ENCODE measurements at places on chromosomes 3 and 15.
A peak's percentile ranks its signal among the peaks of the same experiment; 100 is the strongest.

- no peak for DNase-seq
Observed at GRCh38 chr15:41291065-41291631, 41.2 kb downstream of the OIP5 start.

GRCh38 chr15:46496491-46497115 lies 861.8 kb downstream of the SQOR start:
- DNase-seq = peak; percentile 65

DNA sequence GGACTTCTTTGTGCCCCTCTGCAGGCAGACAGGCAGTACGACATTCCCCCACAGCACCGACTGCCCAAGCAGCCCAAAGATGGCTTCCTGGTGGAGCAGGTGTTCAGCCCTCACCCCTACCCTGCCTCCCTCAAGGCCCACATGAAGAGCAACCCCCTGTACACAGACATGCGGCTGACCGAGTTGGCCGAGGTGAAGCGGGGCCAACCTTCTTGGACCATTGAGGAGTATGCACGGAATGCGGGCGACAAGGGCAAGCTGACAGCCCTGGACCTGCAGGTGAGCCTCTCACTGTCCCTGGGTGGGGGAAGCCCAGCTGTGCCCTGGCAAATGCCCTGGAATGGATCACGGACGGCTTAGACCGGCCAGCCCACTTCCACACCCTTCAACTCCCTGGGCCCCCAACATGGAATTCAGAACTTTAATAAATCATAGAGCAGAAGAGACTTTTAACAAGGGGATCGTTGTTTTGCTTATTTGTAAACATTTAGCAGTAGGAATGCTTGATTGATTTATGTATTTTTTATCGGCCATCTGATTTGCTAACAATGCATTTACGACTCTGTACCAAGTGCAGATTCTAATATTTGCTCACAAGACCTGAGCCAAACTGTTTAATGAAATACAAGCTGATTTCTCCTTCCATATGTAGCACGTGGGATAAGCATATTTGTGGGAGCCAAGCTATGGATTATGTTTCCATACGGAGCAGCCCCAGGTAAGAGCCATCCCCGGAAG lies 31.1 kb downstream of the MINAR1 start:
- DNase-seq = no peak

GRCh38 chr3:76500746-76501275 lies 539.1 kb upstream of the ROBO2 start:
- DNase-seq = no peak

GRCh38 chr3:4928277-4928789 lies 50.9 kb upstream of the BHLHE40 start:
- DNase-seq = no peak

All from spinal cord (tissue), 10 donors.